Cortex of kidney (tissue), 1 donor: ENCODE measurements at places on chromosomes 5 and 9.

DNA sequence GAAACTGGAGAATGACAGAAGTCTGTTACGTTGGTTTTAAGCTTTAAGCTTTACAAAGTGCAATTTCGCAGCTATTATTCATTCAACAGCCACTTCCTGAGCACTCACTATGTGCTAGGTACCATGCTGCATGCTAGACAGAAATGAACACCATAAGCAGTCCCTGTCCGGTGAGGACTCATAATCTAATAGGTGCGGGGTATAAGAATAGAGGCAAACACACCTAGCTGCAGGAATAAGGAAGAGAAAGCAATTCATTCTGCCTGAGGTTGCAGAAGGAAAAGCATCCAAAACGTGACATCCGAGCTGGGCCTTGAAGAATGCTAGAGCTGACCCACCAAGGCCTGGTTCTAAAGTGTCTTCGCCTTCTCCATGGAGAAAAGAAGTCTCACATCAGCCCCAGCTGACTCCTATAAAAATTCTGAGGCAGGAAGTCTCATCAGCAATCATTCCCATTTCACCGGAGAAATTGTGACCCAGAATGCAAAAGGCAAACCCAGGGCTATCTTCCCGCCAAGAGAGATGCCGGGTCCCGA, 542 bp downstream of the FKBP15 start:
- DNase-seq = no peak

DNA sequence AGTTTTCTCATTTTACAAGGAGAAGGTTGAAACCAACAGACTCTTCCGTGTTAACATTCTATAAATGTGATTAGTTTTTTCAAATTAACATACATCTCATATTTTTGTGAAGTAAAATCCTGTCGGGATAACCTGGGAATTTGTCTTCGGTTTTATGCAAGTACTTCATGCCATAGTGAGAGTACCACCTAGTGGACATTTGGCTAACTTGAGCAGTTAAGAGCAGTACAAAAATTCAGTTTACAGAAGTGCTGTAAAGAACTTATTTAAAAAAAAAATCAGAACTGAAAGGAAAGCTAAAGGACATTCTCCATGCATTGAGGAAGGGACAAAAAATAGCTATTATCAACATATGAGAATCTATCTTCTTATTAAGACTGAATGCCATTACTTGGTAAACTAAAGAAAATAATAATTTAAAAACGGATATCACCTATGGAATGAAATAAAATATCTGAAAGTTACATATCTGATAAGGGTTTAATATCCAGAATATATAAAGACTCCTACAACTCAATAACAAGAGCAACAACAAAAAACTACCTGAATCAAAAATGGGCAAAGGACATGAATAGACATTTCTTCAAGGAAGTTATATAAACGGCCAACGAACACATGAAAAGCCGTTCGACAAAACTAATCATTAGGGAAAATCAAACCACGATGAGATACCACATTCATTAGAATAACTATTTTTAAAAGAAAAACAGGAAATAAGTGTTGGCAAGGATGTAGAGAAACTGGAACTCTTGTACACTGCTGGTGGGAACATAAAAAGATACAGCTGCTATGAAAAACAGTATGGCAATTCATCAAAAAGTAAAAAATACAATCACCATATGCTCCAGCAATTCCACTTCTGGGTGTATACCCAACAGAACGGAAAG, 117.0 kb upstream of the GNA14 start:
- DNase-seq = no peak

DNA sequence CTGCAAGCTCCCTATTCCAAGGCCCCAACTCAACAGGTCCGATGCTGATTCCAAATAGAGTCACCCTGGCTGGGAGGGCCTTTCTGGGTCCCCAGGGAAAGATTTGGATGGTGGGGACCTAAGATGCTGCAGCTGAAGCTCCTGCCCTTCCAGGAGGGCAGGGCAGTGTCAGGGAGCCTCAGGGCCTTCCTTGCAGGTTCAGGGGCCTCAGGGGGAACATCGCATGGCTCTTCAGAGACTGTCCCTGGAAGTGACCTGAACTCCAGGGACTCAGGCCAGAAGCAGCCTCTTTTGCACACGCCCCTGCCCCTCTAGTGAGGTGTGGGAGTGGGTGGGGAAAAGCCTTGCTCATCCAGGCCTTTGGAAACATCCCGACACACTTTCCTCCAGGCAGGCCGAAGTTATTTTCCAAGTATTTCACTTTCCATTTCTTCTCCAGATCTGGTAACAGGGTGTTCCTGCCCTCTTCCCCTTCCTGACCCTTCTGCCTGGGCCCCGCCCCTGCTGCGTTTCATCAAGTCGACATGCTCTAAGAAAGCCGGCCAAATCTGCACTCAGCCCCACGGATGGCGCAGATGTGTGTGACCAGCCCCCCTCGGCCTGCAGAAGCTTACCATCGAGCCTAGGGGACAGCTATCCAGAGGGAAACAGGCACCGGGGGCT, 159.5 kb downstream of the FGF18 start:
- DNase-seq = no peak

GRCh38 chr5:111935835-111936234, 178.8 kb upstream of the NREP start:
- no peak for DNase-seq

DNA sequence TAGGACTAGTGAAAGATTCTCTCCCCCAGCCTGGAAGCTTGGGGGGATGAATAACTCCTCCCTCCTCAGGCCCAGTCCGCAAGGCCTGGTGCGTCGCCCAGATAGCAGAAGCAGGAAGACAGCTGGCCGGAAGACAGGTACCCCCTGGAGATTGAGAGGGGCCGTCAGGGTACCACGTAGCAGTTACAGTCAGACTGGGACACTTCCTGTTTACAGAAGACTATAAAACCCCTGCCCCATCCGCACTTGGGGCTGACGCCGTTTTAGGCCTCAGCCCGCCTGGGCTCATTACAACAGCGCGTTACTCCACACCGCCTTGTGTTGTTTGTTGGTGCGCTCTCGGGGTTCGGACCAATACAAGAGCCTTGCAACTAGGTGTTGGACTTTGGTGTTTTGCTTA, 15.4 kb downstream of the SEMA6A start:
- DNase-seq = no peak

DNA sequence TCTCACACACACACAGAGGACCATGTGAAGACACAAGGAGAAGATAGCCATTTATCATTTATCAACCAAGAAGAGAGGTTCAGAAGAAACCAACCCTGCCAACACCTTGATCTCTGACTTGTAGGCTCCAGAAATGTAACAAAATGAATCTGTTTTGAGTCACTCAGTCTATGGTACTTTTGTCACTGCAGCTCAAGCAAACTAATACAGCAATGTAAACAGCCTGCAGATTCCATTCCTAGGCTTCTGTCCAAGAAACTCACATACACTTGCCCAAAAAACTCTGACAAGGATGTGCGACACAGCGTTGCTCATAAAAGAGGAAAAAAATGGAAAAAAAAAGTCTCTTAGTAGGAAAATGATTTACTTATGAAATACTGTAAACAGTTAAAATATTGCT, 33.4 kb downstream of the TRIM36 start:
- DNase-seq = no peak

DNA sequence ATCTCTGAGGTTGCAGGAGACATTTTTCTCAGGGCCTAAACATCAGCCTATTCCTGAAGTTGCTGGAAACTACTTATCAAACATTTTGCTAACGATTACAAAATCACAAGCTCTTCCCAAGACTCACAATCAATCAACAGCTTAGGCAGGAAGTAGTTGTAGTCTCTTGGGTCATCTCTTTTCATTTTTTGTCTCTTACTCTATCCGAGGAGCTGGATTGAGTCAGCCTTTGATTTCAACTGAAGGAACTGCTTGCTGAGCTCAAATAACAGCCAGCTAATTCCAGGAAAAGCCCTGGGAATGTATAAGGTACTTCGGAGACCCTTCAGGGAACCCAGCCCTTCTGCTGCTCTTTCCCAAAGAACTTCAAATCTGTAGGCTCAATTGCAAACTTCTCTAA, 398.9 kb downstream of the PLK2 start:
- no peak for DNase-seq

GRCh38 chr9:37632479-37632878, 18.3 kb upstream of the FRMPD1 start:
- no peak for DNase-seq

- DNase-seq = no peak
These were observed 332.7 kb downstream of the DIRAS2 start for GRCh38 chr9:90309809-90310520.

- no peak for DNase-seq
These were observed 76.9 kb downstream of the LIX1 start for GRCh38 chr5:97065475-97065874.

DNA sequence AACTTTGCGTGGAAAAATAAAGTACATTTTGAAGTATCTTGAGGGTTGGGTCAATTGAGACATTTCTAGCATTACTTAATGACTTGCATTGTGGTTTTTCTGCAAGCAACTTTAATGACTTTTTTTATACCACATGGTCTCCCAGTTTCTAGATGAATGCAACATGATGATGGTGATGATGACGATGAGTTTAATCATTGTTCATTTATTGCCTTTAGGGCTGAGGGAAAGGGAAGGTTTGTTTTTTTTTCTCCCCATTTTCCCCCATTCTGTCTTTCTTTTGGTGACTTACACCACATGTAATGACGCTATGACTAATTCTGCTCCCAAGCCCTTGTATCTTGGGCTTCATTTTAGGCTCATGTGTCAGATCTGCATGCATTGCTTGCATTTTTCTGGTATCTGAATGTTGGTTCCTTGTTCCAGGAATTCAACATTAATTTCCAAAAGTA, 57.7 kb upstream of the NXNL2 start:
- DNase-seq = no peak

DNA sequence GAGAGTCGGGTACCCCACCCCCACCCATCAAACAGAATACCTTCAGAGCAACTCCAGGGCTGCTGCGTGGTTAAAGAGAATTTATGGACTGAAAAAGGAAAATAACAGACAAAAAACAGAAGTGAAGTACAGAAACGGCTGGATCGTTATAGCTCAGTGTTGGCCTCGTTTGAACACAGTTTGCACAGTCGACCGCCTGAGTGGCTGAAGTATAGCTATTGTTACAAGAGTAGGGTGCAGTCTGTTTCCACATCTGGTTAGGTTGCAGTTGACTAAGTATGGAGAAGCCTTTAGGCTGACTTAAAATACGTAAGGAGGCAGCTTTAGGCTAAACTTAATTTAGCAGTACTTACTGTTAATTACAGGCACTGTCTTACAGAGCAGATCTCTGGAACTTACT, 121.2 kb downstream of the GCNT1 start:
- DNase-seq = no peak

GRCh38 chr5:57804007-57804444, 321.4 kb upstream of the ACTBL2 start:
- DNase-seq = no peak

GRCh38 chr5:61306531-61307131, 25.4 kb upstream of the ZSWIM6 start:
- no peak for DNase-seq

- DNase-seq = no peak
These were observed 3.9 kb upstream of the PLPP1 start for GRCh38 chr5:55538661-55539060.

- no peak for DNase-seq
These were observed 749.2 kb downstream of the TLE4 start for GRCh38 chr9:80320916-80321315.

- DNase-seq = no peak
These were observed 2347.9 kb upstream of the ACO1 start for GRCh38 chr9:30036558-30036957.

GRCh38 chr5:73233461-73234203, 60.6 kb downstream of the TMEM174 start:
- DNase-seq = no peak

- DNase-seq = no peak
These were observed 81.0 kb upstream of the SAP30L start for GRCh38 chr5:154364771-154365170.

DNA sequence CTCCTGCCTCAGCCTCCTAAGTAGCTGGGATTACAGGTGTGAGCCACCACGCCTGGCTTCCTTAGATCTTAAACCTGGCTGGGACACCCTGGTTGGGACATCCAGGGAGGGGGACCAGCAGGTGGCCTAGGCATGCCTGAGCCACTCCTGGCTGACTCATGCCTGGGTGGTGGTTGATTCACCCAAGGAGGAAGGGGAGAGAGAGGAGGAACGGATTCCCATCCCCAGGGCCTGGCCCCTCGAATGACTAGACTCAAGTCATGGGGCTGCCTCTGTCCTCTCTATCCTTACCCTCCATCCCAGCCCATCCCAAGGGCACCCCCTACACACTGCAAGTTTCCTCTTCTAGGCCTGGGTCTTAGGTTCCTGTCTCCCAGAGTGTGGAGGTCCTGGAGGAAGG, 12.7 kb downstream of the EEIG1 start:
- DNase-seq = no peak

DNA sequence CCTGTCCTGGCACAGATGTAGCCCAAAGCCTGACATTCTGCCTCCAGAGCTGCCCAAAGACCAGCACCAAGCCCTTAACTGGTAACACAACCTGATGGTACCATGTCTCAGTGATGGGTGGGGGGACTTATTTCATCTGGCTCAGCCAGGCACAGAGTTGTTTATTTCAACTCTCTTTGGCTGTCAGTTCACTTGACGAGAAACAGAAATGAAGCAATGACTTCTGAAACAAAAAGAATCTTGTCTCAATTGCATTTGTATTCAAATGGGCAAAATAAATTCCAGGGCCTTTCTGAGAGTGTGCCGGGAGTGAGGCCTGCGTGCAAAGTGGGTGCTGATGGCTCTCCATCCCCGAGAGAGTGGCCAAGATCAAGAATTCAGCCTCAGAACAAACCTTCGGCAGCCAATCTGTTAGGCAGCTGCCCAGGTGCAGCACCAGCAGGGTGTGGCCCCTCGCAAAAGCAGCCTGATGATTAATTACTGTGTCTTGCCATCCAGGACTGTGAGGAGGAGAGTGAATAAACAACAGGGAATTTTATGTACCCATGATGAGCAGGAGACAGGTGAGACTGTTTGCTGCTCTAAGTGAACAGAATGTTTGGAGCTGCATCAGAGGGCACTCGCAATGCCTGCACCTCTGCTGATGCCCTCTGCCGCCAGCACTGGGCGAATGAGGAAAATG, 238.0 kb downstream of the HSPA4 start:
- no peak for DNase-seq

DNA sequence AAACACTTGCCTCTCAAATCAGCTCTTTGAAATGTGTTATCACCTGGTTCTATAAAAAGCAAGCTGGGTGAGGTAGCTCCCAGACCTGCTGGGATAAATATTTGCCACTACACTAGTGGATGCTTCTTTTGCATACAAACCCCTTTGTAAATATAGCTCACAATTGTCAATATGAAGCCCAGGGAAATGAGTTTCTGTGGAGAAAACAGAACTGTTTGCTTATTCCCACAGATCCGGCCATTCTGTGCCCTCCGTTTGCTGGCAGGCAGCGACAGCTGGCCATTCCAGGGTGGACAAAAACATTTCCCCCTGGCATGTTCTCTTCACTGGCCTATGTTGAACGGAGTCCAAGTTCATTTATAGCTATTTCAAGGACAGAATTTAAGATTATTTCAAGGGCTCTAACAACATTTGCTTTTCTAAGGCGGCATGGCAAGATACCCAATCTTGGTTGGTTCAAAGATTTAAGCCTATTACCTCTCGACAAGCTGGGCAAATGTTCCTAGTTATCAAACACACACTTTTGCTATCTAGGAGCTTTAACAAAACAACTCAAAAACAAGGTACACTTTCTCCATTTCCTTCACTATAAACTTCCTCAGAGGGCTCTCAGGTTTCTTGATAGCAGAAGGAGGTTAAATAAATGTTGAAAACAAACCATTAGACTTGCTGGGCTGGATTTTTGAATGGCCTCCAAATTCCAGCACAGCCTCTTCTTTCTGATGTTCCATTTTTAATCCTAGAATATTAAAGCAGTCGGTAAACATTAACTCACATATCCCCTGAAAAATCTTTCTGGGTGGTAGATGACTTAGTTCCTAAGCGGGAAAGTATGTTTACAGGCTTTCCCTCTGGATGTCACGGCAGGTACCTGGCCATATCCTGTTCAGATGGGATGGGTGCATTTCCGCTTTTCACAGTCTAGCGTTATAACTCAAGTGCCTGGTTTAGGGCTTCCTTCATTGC, 332.3 kb downstream of the PLK2 start:
- no peak for DNase-seq
